Posterior cingulate gyrus (tissue), 11 donors: ENCODE measurements at places on chromosomes 16 and 17.

GRCh38 chr16:57148481-57148880 lies 37.4 kb downstream of the PSME3IP1 start:
- DNase-seq = no peak

- DNase-seq = no peak
Measured at GRCh38 chr17:75874323-75875181, 3.8 kb downstream of the TRIM47 start.

- DNase-seq = no peak
Measured at GRCh38 chr16:11094075-11094856, 149.9 kb downstream of the CLEC16A start.

DNA sequence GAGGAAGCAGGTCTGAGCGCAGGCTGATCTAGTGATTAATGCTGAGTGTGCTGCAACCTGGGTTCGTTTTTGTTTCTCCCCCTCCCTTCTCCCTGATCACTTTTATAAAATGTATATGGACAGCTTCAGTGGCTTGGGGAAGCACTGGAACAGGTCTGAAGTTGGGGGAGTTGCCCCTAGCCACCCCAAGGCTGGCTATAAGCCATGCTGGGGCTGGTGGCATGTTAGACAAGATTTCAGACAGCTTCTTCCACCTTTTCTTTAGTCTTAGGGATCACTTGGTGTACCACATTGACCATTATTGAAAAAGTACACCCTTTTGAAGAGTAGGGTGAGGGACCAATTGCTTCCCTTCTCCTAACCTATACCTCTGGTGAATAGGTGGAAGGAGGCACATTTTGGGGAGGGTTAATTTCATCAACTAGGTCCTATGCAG lies 3.8 kb upstream of the VAC14 start:
- DNase-seq = no peak

GRCh38 chr16:10613785-10614485 lies 33.5 kb upstream of the EMP2 start:
- no peak for DNase-seq

GRCh38 chr17:4436846-4437245 lies 3.1 kb downstream of the SPNS3 start:
- no peak for DNase-seq

DNA sequence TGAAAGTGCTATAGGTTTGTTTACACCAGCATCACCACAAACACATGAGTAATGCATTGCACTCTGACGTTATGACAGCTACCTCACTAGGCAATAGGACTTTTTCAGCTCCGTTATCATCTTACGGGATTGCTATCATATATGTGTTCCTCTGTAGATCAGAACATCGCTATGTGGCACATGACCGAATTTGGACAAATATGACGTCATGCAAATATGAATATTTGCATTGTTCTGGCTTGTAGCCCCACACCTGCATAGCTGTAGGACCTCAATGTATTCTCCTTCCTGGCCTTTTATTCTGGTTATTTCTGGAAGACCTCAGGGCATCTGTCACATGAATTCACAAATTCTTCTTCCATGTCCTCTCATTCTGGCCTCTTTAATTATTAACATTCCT lies 393.2 kb downstream of the CDH13 start:
- no peak for DNase-seq

GRCh38 chr16:31085411-31085810 lies 3.3 kb downstream of the PRSS53 start:
- DNase-seq = no peak

DNA sequence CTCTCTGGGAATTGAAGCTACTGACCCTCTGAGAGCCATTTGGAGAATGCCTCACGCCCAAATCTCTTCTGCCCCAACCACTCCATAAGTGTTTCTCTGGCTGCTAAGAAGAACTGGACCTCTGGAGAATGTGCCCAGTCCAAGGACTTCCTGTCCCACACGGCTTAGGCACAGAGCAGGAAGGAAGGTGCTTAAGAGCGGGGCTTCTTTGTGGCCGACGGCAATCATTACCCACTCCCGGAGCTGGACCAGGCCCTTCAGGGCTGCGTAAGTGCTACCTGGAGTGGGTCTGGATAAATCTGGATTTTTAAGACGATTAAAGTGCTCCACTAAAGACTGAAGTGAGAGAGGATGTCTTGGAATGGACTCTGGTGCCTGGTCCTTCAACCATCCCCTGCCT lies 1.8 kb downstream of the CCDC42 start:
- no peak for DNase-seq

DNA sequence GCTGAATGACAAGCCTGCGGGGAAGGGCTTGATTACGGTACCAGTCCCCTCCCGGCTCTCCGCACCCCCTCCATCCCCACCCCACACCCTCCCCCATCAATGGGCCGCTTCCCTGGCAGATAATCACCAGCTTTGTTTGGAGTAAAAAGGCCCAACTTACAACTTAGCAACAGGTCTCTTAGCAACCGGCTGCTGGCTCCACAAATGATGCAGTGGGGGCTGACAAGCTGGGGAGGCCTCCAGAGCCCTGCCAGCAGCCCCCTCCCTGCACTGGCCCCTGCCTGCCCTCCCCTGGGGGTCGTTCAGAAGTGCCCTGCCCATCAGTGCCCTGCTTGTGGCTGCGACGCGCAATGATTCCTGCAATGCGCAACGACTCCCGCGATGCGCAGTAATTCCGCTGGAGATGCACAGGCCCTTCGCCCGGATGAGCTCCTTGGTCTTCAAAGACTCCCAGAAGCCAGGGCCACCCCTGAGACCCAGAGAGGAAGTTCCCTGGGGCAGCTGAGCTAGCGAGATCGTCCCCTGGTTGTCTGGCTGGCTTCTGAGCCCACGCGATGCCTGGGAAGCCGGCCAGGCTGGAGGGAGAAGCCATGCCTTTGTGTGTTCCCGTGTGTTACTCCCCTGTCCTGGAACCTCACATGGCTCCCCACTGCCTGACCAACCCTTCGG lies 23.3 kb downstream of the CPNE2 start:
- peak; percentile 98 for DNase-seq

DNA sequence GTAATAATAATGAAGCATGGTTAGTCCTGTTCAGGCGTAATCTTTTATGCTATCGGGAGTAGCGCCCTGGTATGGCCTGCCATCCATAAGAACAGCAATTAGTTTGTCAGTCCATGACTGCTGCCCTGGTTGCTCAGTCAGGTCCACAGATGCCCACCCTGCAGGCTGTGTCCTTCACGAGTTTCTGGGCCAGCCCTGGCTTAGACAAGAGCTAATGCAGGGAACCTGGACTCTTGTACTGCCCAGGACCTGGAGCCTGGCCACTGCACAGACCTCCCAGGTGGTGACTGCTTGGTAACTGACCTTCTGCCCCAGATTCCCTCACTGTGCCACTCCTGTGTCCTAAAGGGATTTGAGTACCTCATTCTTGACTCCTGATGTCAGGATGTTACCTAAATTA lies 161.1 kb upstream of the NOG start:
- DNase-seq = peak; percentile 49

DNA sequence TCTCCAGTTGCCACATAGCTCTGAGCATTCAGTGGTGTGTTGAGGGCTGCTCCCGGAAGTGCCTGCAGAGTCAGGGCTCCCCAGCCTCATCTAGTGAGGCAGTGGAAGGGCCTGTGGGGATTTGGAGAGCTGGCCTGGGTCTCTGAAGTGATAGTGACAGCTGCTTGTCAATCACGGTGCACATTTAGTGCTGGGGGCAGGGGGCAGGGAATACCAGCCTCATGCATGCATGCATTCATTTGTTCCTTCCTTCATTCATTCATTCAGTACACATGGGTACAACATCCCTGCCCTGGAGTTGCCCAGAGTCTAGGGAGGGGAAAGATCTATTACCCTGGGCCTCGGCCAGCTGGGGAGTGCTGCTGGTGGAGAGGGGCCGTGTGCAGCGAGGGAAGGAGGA lies 11.3 kb upstream of the STH start:
- DNase-seq = no peak

GRCh38 chr16:30902029-30902972 lies 5.9 kb downstream of the CTF1 start:
- peak; percentile 86 for DNase-seq

DNA sequence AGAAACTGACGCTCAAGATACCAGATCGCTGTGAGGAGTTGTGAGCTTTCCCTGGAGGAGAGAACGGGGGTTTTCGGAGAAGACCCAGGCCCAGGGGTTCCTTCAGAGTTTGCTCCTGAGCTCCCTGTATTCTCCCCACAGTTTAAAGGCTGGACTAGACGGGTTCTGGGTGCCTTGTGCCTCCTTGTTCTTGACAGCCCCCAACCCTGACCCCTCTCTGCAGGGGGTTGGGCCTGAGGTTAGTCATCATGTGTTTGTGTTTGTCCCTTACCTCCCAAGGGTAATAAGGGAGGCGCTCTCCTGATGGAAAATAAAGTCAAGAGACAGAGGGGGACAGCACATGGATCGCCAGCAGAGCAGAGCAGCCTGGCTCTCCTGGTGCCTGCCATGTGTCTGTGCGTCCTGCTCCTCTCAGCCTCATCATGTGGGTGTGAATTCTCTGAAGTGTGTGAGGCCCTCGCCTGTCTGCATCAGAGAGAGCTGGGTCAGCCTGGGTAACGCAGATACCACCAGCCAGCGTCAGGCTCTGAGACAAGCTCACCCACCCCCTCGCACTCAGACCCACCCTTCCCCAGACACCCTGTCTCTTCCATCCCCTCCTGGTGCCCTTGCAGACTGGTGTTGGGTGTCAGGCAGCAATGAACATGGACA lies 8.7 kb downstream of the HEXIM2 start:
- peak; percentile 77 for DNase-seq
